ENCODE measurements at places on chromosomes 2 and 18. TPM values are rescaled to one million over a fixed set of nuclear protein-coding genes. Genes with fewer than 3 reads are reported as not detected.

- no peaks in the 10 kb centered on the region for H3K27me3 ChIP-seq
- H3K36me3 ChIP-seq: peaks cover 8% of the 10 kb centered on the region
- H3K4me1 ChIP-seq: peaks cover 12% of the 10 kb centered on the region
- H3K27ac ChIP-seq: peak overlapping the region; percentile 100
- H3K4me3 ChIP-seq: no peak overlapping the region
- no peak for DNase-seq
Observed at GRCh38 chr18:3457261-3457724, 7.3 kb downstream of the TGIF1 start.

DNA sequence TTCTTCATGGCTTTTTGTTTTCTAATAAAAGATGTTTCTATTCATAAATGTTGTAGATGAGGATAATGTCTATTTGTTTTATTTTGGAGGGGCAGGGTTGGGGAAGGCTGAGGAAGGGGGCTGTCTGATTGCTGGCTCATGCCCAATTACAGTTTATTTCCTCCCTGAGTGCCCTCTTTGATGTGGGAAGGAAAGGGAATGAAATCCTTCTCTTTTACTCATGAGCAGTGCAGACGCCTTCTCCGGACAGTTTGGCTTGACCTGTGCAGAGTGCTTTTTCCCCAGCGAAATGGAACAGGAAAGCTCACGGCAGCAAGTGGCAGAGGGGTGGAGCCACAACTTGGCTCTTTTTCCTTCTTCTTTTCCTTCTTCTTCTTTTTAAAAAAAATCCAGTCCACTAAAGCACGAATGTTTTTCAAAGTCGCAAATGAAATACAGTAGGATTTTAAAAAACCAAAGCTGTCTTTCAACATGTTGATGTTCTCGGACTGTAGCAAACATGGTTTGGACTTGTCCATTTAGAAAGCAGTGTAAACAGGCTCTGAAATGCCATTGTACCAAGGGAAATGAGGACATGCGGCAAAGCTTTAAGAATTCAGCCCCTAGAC lies 34.5 kb downstream of the RAB31 start:
- no peak for DNase-seq
- H3K4me1 ChIP-seq: peaks cover 2% of the 10 kb centered on the region
- no peaks in the 10 kb centered on the region for H3K27me3 ChIP-seq
- H3K36me3 ChIP-seq: no peaks in the 10 kb centered on the region
- peak overlapping the region; percentile 66 for H3K27ac ChIP-seq
- H3K4me3 ChIP-seq: peak overlapping the region; percentile 30

DNA sequence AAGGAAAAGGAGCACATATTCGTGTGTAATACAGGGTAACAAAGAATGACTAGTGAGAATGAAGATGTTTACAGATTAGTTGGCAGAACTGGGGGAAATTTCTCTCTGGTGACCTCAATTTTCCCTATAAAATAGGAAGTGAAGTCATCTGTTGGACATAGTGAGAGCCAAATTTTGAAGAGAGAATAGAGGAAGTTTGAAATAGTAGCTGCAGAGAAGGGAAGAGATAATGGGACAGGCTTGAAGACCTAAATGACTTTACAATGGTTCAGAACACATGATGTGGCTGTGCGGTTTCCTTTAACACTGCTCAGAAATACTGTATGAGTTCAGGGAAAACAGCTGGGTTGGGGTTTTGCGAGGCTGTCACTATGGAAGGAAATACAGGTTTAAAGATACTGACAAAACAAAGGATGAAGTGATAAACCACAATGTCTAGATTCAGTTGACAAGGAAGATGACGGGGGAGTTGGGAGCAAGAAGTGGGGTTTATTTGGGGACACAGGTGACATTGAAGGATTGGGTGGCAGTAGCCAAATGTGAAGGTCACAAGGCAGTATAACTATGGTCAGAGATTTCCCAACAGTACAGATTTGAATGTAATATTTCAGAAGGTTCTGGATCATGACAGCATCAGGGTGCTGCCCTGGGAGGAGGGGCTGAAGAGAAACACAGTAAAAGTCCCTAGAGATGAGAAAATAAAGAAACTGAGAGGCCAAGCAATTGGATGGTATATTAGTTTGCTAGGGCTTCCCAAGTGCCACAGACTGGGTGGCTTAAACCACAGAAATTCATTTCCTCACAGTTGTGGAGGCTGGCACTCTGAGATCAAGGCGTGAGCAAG lies 82.6 kb upstream of the TANK start:
- no peak overlapping the region for H3K4me3 ChIP-seq
- H3K4me1 ChIP-seq: no peaks in the 10 kb centered on the region

DNA sequence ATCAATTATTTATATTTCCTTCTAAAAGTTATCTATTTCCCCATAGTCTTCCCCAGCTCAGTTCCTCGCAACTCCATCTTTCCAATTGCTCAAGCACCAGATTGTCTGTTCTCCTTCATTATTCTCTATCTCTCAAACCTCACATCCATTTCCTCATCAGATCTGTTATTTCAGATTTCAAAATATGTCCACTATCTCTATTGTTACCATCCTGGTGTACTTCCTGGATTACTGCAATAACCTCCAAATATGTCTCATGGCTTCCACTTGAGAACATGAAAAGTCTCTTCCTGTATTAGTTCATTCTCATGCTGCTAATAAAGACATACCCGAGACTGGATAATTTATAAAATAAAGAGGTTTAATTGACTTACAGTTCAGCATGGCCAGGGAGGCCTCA lies 641.7 kb upstream of the ZEB2 start:
- H3K4me3 ChIP-seq: no peak overlapping the region
- no peaks in the 10 kb centered on the region for H3K4me1 ChIP-seq
- no peak for DNase-seq
- H3K27me3 ChIP-seq: no peaks in the 10 kb centered on the region
- H3K27ac ChIP-seq: no peak overlapping the region

GRCh38 chr18:57832730-57833129 lies 29.6 kb upstream of the ATP8B1 start:
- no peak for DNase-seq
- no peaks in the 10 kb centered on the region for H3K4me1 ChIP-seq
- no peak overlapping the region for H3K27ac ChIP-seq
- no peaks in the 10 kb centered on the region for H3K36me3 ChIP-seq
- no peaks in the 10 kb centered on the region for H3K27me3 ChIP-seq
- H3K4me3 ChIP-seq: no peak overlapping the region

DNA sequence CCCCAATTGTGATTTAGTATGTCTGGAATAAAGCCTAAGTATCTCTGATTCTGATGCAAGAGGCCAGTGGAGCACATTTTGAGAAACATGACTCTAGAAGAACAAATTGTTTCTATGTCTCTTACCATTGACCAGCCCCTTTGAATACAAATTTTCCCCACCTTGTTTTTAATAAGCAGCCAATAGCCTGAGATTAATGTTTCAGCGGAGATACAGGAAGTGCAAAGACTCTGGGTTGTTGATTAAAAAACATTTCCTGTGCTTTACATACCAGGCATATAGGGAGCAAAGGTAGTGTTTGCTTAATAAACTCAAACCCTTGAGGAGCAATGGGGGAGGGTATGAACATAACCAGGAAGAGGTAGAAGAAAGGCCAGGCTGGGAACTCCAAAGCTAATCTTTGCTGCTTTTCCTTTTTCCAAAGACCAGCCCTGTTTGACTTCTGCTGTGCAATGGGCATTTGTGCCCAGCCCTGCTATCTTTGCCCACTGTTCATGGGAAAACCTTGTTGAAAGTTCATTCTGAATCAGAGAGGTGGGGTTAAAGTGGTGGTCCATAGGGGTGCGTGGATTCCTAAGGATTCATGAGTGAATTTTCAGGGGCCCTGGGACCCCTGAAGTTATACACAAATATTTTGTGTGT lies 29.3 kb downstream of the UPP2 start:
- H3K4me1 ChIP-seq: no peaks in the 10 kb centered on the region
- no peaks in the 10 kb centered on the region for H3K27me3 ChIP-seq
- H3K36me3 ChIP-seq: no peaks in the 10 kb centered on the region
- H3K27ac ChIP-seq: no peak overlapping the region
- no peak for DNase-seq

GRCh38 chr2:197813093-197813787 lies 8.8 kb downstream of the PLCL1 start:
- no peaks in the 10 kb centered on the region for H3K4me1 ChIP-seq
- no peaks in the 10 kb centered on the region for H3K36me3 ChIP-seq
- H3K27me3 ChIP-seq: no peaks in the 10 kb centered on the region
- DNase-seq: no peak
- H3K4me3 ChIP-seq: no peak overlapping the region

DNA sequence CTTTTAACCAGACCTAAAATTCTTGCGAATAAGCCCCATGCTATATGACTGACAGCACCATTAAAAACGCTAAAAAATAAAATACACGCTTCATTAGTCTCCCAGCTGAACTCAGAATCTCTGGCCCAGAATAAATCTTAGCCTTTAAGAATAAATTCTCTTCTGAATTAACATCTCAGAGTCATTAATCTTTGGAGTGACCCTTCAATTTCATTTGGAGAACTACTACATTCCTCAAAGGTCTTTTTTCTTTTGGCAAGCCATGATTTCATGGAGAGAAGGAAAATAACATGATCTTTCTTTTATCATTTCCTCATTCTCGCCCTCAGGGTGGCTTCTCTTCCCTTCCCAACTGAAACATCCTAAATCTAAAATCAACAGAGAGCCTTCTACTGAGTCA lies 259.0 kb downstream of the AFF3 start:
- no peaks in the 10 kb centered on the region for H3K27me3 ChIP-seq
- no peak for DNase-seq
- H3K4me1 ChIP-seq: no peaks in the 10 kb centered on the region
- no peak overlapping the region for H3K27ac ChIP-seq

DNA sequence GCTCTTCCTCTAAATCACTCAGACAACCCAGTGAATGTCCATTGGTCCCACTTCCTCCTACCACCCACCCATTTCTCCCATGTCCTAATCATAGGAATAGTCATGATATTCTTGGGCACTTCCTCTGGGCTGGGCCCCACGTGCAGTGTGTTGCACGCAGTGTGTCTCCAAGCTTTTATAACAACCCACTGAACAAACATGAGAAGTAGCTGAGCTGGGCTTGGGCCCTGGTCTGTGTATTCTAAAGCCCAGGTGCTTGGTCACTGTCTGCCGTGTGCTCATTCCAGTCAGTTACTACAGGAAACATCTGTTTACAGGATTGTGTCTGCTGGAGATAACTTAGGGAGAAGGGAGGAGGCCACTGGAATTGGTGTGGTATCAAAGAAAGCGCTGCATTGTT lies 64.2 kb upstream of the THOC1 start:
- H3K4me1 ChIP-seq: no peaks in the 10 kb centered on the region
- H3K4me3 ChIP-seq: no peak overlapping the region
- H3K27me3 ChIP-seq: no peaks in the 10 kb centered on the region
- DNase-seq: no peak
- H3K27ac ChIP-seq: no peak overlapping the region

DNA sequence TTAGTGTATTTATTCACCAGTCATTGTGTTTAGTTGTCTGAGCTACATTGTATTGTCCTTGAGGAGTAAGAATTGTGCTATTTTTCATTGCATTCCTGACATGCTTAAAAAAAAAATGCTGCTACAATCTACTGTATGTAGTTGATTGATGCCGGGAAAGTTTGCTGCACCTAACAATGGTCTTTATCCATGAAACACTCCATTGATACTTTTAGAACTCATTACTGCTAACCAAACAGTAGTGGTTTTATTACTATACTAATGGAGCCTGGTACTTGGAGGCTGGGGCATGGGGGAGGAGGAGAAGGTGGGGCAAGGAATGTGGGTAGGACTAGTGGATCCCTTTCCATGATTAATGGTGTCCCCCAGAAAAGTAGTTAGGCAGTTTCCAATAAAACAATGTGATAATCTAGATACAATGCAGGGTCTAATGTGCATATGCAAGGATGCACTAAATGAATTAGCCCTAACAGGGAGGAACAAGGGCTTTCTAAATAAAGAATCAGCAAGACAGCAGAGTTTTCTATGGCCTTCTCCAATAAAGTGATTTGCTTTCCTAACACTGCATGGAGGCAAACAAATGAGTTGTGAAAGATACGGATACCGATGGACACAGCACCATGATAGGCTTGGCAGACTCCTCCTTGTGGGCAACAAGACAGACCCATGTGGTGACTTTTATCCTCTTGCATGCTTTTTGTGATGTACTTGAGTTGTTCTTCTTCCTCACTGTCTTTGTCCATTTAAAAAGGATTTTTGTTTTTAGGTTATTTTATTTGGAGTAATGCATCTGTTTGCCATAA lies 78.5 kb downstream of the FMNL2 start:
- H3K27ac ChIP-seq: no peak overlapping the region
- no peaks in the 10 kb centered on the region for H3K36me3 ChIP-seq
- DNase-seq: no peak
- H3K4me1 ChIP-seq: no peaks in the 10 kb centered on the region
- no peak overlapping the region for H3K4me3 ChIP-seq

DNA sequence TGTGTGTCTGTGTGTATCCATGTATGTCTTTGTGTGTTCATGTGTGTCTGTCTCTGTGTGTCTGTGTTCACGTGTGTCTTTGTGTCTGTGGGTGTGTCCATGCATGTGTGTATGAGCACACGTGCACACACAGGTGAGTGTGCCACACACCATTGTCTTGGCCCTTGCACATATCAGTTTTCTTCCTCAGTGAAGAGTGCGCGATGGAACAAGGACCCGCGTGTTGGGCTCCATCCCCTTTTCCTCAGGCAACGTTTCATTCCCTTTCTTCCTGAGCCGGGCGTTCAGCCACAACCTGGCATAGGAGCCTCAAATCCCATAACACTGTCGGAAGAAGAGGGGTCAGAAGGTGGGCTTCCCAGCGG lies 74.3 kb downstream of the PTGR3 start:
- no peaks in the 10 kb centered on the region for H3K36me3 ChIP-seq
- H3K4me1 ChIP-seq: no peaks in the 10 kb centered on the region
- no peaks in the 10 kb centered on the region for H3K27me3 ChIP-seq
- H3K27ac ChIP-seq: no peak overlapping the region
- no peak overlapping the region for H3K4me3 ChIP-seq
- no peak for DNase-seq

KLHL30 gene
- 0.32 TPM for total RNA-seq

FOXD4L1 gene
- not detected for total RNA-seq

OBSL1 gene
- total RNA-seq: 91.9 TPM

BOLL gene
- total RNA-seq: 0.29 TPM

PLEK gene
- total RNA-seq: 20.5 TPM

NBEAL1 gene
- total RNA-seq: 84.3 TPM

YES1 gene
- total RNA-seq: 150 TPM

TIA1 gene
- 43.7 TPM for total RNA-seq
